Prostate gland (tissue), 2 donors: ENCODE measurements at places on chromosomes 13 and 19.

GRCh38 chr19:1902923-1903322 is 2.3 kb upstream of the ADAT3 start:
- DNase-seq = no peak

- no peak for DNase-seq
Observed at GRCh38 chr19:31352296-31352781, 3.1 kb upstream of the TSHZ3 start.

DNA sequence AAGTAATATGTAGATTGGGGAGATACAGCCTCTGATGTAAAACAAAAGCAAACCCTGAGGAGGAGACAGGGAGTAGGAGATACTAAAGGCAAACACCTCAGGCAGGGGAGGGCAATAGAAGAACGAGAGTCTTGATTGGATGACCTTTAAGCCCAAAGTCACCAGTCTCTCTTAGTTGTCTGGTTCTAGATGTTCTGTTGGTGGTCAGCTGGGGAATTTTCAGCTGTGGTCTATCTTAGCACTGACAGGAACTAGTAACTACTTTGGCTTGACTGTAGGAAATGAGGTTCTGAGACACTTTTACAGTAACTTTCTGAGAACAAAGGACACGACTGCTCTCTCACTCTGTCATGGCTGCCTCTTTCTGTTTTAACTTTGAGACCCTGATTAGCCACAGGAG is 290.7 kb upstream of the MIR17HG start:
- DNase-seq = no peak

- no peak for DNase-seq
Observed at GRCh38 chr13:71607575-71607974, 259.4 kb downstream of the DACH1 start.

- no peak for DNase-seq
Observed at GRCh38 chr19:4591320-4591719, 31.8 kb upstream of the SEMA6B start.

- DNase-seq = no peak
Observed at GRCh38 chr13:50370303-50370950, 355.2 kb downstream of the KCNRG start.

- DNase-seq = no peak
Observed at GRCh38 chr13:87138866-87139265, 532.3 kb upstream of the SLITRK5 start.

DNA sequence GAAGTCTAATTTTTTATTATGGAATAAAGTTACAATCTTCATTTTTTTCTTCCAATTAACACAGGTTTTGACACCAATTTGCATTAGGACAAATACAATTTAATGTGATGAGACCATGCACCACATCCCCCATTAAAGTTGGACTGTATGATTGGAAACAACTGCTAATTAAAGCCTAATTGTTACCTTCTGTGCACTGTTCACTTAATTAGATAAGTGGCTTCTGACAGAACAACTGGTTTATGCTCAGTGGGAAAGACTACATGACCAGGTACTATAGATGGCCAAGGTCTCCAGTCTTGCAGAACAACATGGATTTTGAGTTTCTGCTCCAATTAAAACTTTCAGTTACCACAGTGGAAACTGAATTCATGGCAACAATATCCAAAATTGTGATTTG is 198.1 kb downstream of the FGF14 start:
- no peak for DNase-seq

DNA sequence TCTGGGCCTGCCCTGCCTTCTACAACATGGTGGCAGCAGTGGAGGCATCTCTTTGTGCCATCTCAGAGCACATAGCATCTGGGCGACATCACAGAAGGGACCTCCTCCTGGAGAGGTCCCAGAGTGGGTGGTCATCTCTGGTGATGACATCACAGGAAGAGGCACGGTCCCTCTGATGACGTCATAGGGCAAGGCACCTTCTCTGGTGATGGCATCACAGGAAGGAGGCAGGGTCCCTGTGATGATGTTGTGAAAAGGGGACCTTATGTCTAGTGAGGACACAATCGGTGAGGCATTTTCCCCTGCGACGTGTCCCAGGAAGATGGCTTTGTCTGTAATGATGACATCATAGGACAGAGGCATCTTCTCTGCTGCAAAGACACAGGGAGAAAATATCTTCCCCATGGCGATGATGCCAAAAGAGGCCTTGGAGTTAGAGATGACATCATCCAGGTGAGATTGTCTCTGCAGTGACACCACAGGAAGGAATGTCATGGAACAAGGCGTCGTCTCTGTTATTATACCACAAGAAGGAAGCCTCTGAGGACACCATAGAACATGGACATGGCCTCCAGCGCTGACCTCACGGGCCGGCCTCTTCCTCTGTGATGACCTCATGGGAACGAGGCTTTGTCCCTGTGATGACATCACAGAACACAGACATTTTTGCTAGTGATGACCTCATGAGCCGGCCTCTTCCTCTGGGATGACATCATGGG is 10.7 kb downstream of the SHISA7 start:
- no peak for DNase-seq

- DNase-seq = no peak
Observed at GRCh38 chr13:95955719-95956118, 97.5 kb downstream of the UGGT2 start.

DNA sequence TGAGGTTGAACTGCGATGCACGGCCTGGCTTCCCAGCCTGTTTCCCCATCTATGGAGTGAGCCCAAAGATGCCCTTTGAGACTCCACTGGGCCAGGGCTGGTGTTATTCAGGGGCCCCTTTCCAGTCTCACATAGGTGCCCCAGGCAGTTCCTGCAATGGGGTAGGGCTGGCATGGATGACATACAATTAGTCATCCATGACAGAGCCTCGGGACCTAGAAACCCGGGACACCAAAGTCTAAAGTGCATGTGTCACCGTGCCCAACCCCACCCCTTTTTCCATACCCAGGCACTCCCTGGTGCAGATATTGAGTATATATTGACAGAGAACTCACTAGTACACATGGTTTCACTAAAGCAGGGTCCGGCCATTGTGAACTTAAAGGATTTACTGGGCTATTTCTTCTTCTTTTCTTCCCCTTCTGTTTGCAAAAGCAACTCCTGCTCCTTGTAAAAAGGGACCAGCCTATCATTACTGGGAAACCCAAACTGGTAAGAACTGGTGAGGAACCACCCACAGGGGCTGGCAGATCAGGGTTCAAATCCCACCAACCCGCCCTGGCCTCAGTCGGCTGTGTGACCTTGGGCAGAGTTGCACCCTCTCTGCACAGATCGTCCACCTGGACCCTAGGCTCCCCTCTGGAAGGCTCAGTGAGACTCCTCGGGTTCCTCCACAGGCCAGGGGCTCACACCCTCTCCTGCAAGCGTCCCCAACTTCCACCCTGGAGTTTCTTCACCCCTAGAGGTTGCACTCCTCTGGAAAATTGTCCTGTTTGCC is 2.7 kb downstream of the B3GNT3 start:
- DNase-seq = peak; percentile 47

DNA sequence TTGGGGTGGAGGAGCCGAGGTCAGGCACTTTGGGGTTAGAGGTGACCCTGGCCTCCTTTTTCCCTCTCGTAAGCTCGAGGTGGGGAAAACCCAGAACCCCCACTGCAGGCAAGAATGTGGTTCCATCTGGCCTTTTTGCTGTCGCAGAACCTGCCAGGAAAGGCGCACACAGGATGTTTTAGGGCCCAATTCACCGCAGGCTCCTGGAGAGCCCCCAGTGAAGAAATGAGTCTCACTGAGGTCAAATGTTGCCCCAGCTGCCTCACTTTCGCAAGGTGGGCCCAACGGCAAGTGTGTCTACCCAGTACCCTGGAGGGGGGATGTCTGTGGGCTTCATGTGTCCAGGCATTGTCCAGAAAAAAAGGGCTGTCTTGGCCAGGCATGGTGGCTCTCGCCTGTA is 61.8 kb downstream of the PEX11G start:
- no peak for DNase-seq

DNA sequence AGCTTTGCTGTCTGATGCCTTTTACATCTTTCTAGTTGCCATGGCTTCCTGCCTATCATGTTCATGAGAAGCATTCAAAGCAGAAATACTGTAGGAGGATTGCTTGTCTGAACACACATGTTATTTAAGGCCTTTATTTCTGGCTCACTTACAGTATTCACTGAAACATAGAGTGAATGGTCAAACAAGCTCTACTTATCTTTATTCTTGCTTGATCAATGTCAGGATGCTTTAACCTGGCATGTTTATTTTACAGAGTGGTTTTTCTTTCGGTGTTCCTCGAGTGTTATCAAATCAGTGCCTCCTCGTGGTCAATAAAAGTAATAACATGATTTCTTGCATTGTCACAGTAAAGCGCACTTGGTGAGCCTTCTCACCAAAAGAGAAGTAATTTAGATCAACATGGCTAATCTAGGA is 73.5 kb upstream of the PCDH17 start:
- DNase-seq = no peak

- DNase-seq = no peak
Observed at GRCh38 chr13:79451500-79451962, 29.4 kb upstream of the NDFIP2 start.

DNA sequence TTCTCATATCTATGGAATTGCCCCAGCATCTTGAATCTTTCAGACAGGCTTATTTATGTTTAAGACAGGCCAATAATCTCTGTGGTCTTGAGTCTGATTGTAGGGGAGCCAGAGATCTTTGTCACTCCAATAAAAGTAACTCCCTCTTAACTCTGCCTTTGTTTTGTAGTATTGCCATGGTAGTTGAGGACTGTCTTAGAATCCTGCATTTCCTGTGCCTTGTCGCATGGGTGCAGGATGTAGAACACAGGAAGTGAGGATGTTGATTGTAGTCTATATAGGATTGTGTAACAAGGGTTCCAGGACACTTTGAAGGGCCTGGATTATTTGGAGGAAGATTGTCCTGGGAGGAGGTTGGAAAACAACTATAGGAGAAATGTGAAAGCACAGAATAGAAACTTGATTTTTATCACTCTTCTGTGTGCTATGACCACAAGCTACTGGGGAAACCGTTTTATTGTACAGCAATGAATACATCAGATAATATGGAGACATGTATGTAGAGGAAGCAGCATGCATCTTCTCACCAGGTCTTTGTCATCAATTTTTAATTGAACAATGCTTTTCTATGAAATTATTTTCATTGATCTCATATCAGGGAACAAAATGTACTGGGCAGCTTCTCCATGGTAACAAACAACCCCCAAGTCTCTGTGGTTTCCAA is 411.7 kb downstream of the FGF9 start:
- no peak for DNase-seq

DNA sequence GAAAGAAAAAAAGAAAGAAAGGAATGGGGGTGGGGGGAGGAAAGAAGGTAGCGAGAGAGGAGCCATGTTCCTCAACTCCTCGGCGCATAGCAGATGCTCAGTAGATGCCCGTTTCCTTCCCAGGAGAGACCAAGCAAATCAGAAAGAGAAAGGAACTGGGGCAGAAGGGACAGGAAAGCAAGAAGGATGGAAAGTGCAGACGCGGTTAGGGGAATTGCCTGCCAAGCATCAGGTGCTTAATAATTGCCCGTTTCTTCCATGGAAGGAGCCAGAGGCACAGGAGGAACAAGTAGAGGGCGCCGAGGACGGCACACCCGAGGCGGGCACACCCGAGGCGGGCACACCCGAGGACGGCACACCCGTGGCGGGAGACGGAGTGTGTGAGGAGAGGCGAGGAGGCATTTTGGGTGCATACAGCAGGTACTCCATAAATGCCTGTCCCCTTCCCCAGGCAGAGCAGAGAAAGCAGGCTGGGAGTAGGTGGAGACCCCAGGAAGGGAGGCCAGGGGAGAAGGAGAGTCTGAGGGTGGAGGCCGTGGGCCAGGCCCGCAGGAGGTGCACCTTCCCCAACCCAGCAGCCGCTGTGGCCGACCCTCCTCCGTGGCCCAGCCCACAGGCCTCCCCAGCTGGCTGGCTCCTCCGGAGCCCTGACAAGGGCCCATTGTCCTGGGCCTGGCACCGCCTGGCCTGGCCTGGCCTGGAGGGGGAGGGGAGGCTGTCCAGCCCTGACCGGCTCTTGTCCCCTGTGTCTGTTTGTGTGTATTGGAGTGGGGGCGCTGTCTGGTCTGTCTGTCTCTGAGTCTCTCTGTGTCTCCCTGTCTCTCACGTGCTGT is 14.6 kb downstream of the JOSD2 start:
- DNase-seq = no peak

GRCh38 chr19:39126312-39127187 is 964 bp downstream of the PAK4 start:
- DNase-seq = peak; percentile 72

GRCh38 chr13:113939944-113940297 is 34.0 kb downstream of the C13orf46 start:
- no peak for DNase-seq

- no peak for DNase-seq
Observed at GRCh38 chr19:8248348-8249328, 39.5 kb downstream of the CERS4 start.

DNA sequence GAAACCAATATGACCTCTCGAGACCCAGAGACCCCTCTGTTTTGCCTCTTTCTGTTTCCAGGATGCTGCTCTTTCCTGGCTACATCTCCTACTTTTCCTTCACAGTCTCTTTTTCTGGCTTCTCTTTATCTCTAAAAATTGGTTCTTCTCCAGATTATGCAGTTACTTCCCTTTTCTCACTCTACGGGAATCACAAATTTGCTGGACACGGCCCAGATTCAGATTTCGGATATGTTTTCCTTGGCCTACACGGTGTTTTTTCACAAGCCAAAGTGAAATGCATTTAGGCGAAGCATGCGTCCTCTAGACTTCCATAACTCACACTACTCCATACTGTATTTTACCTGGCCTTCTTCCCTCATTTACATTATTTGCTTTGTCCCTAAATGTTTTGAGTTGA is 214.7 kb upstream of the MIR17HG start:
- DNase-seq = no peak

- no peak for DNase-seq
Observed at GRCh38 chr19:41939861-41940730, 11.8 kb upstream of the ERFL start.

DNA sequence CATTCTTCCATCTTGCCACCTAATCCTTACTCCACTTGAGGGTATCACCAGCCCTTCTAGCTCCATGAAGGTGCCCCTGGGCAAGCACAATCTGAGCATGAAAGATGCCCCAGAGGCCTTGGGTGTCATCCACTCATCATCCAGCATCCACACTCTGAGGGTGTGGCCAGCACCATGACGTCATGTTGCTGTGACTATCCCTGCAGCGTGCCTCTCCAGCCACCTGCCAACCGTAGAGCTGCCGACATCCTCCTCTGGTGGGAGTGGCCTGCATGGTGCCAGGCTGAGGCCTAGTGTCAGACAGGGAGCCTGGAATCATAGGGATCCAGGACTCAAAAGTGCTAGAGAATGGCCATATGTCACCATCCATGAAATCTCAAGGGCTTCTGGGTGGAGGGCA is 3.1 kb upstream of the KLK3 start:
- no peak for DNase-seq

DNA sequence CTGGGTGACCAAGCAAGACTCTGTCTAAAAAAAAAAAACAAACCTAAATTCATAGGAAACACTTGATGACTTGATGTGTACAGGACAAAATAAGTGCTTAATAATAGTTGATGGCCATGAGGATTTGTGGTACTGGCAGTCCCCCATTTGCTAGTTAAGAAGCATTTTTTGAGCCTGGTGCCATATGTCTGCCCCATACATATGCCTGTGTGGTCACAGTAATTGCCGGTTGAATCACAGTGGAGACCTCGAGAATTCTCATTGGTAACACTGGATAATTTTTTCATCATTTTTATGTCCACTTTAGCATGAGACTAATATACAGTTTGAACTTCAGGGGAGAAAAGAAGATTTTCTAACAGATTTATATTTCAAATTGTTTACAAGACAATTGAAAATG is 79.2 kb downstream of the LRCH1 start:
- DNase-seq = no peak
